Activated CD4-positive, alpha-beta T cell treated with anti-CD3 and anti-CD28 coated beads, Interleukin-2, amount 50 U/mL, for 48 hours (primary cell): ENCODE measurements at places on chromosomes 3 and 15.

GRCh38 chr3:33392703-33393125 is 47.5 kb downstream of the UBP1 start:
- DNase-seq, result no peak

GRCh38 chr3:185559706-185560090 is 7.3 kb upstream of the LIPH start:
- DNase-seq, result no peak

DNA sequence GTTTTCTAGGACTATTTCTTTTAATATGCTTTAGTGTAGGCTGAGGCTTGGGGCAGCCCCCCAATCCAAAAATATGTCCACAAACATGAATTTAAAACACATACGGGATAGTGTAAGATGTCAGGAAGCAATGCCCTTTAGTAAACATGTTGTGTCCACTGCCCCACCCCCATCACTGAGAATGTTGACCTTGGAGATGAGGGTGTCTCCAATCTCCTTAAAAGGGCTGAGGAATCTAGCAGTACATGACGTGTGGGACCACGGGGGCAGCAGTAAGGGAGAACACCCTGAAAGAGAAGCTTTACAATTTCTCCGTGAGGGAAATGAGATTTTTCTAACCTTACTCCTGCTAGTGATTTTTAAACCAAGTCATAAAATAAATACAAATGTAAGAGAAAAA is 84.7 kb downstream of the SQOR start:
- DNase-seq, result no peak

DNA sequence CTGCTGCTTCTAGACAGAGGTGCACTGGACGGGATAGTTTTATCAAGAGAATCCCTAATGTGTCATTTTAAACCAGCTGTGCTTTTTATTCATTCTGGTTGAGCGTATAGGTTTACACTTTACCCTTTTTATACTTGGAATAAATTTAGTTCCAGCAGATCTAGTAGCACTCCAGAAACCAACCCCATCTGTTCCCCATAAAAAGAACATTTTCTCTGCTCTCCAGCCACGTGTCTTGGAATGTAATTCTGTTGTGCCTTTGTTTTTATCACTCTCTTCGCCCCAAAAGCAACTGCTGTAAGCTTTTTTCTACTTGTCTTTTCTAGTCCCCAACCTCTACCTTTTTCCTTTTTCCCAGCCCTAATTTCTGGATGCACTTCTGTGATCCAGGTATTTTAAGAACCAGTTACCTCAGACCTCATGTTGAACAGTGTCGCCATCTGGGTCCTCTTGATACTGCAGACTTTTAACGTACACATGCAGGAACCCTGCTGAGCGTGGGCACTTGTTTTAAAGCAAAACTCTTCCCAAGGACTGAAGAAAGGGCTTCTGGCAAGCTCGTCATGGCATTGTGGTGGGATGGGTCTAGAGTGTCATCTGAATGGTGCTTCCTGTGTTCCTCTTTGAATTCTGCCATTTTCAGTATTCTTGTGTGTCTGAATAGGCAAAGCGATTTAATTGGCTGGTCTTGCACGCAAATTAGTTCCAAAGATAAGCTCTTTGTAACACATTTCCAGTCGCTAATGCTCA is 5.7 kb upstream of the EXOG start:
- DNase-seq, result no peak

- no peak for DNase-seq
Observed at GRCh38 chr3:81967393-81967792, 205.9 kb upstream of the GBE1 start.

DNA sequence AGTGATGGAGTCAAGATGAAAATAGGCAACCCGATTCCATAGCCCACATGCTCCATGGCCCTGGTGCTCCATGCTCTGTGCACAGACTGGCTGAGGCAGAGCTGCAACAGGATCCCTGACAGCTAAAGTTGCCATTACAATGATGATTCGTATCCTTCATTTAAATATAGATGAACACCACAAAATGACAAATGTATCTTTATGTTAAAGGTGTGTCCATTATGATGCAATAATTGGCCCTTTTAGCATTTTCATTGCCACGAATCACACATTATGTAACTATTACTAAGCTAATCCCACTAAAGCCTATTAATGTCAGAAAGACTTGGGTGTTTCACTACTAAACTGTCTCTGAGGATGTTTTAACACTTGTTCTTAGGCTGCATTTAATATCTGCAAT is 270.2 kb upstream of the THBS1 start:
- no peak for DNase-seq

DNA sequence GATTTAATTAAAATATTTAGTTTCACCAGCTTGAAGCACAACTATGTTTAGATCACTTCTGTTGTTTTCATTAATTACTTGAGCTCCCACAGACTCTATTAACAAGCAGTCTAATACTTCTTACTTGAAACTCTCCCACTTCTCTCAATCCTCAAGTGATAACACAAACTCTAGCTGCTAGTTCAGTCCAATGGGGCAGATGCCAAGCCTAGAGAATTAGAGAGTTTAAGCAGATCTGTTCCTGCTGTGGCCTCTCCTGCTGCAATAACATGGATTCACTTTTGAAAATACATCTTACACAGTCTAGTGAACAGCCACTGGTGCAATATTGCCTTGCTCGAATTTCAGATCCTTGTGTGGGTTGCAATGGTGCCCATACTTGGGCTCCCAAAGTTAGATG is 566.4 kb upstream of the SGO1 start:
- no peak for DNase-seq

GRCh38 chr3:135412475-135412874 is 553.1 kb upstream of the PPP2R3A start:
- no peak for DNase-seq

DNA sequence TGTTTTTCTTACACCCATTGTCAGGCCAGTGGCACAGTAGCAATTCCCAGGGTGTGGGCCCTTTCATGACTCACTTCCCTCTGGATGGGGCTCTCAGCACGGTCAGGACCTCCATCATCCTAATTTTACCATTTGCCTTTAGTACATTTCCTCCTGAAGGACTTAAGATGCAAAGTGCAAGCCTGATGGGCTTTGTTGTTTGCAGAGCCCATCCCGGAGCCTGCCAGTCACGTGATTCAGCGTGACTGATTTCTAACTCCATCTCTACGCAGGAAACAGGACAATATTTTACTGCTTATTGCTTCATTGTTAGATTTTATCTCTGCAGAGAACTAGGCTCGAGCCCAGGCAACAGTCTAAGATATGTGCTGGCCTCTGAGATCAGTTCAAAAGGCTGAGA is 223.7 kb downstream of the PDZRN3 start:
- DNase-seq, result no peak

GRCh38 chr15:78850941-78851755 is 21.5 kb upstream of the MORF4L1 start:
- no peak for DNase-seq

DNA sequence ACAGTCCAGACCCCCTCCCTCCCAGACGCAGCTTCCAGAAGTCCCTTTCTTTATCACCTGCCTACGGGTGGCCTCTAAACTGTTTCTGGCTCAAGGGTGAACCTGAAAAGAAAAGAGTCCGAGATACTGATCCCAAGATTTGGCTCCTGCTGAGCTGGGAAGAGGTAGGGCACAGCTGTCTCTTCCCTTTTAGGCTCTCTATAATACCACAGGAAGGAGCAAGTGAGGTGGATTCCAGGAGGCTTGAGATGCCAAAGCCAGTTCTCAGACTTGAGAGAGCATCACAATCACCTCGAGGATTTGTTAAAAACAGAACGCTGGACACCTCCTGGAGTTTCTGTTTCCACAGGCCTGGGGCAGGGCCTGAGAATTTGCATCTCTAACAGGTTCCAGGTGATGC is 12.3 kb downstream of the ST8SIA2 start:
- DNase-seq, result no peak

DNA sequence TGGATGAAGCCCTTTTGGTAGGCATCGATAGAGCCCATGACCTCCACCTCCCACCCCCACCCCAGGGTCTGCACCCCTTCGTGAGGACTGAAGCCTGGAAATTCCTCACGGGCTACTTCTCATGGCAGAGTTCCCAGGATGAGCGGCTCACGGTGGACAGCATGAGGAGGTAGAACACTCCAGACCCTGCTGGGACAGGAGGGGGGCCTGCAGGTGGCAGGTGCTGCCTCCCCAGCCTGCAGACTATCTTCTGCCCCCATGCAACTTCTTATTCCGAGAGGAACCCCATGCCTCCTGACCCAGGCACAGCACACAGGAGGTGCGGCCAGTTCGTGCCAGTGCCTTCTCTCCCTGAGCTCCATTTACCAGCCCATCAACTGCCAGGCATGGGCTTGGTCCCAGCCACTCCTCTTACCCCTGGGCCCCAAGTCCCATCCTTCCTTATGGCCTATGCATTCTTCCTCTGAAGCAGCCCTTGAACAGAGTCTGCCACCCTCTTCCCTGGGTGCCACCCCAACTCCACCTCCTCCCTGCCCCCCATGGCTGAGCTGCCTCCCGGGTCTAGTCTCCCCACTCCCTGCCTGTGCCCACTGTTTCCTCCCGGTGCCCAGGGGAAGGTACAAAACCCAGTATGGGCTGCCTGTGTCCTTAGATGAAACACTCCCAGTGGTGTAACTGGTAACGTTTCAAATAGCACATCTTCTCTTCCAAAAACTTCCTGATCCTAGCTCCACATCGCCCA is 8.4 kb downstream of the TBC1D21 start:
- no peak for DNase-seq

GRCh38 chr3:178283561-178283960 is 252.7 kb upstream of the KCNMB2 start:
- no peak for DNase-seq
